Pancreas (tissue), 10 donors: ENCODE measurements at places on chromosomes 13 and 19.

- DNase-seq: no peak
Measured at GRCh38 chr13:73138276-73138637, 79.5 kb downstream of the KLF5 start.

GRCh38 chr13:85500696-85501256 is 298.4 kb downstream of the SLITRK6 start:
- DNase-seq: no peak

DNA sequence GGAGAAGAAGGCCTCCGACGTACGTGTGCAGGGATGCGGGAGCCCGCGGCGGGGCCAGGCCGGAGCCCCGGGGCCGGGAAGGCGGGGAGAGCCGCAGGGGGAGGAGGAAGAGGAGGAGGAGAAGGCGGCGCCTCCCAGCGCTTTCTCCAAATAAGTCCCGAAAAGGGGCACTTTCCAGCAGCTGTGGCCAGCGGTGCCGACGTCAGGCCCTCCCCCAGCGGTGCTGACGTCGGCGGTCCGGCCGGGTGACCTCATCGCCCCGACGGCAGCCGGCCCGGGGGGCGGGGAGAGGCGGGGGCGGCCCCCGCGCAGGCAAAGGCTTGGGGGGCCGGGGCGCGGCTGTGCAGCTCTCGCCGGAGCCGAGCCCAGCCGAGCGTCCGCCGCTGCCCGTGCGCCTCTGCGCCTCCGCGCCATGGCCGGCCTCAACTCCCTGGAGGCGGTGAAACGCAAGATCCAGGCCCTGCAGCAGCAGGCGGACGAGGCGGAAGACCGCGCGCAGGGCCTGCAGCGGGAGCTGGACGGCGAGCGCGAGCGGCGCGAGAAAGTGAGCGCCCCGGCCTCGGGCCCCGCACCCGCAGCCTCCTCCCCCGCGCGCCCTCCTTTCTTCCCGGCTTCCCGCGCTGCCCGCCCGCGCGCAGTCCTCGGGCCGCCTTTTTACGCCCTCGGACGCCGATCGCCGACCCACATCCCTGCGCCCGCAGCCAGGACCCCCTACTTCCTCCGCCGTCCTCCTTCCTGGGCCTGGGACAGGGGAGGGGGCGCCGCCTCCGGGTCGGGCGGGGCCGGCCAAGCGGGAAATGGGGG is at the start of gene TPM4:
Gene TPM4 (plus strand): TSS at position 342 of the 804 bp plus-strand sequence. CDS start 71 bp downstream, at position 413.
- peak; percentile 85 for DNase-seq

DNA sequence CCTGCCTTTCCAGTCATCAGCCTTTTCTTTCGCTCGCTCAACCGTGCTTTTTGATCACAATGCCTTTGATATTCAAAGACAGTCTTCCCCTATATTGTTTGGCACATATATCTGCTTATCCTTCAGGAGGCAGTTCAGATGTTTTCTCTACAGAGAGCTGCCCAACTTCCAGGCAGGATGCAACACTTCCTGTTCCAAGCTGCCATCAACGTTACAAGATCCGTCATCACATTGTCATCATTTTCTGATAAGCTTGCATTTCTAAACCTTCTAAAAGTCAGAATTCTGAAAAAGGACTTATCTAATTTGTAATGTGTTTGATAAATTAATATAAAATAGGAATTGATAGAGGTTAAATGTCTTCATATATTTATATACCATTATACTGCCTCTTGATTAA is 574.2 kb downstream of the TBC1D4 start:
- no peak for DNase-seq

- DNase-seq: no peak
Measured at GRCh38 chr19:51458899-51459505, 748 bp upstream of the SIGLEC8 start.

- DNase-seq: no peak
Measured at GRCh38 chr19:56167064-56167578, 8.7 kb upstream of the GALP start.

GRCh38 chr19:2096034-2096479 is at the start of gene MOB3A:
Gene MOB3A (minus strand): TSS chr19:2096326. CDS start chr19:2078560, 17,766 bp downstream.
- peak; percentile 91 for DNase-seq

- no peak for DNase-seq
Measured at GRCh38 chr13:23468811-23469210, 35.3 kb upstream of the SACS start.
